Activated T-cell treated with anti-CD3 and anti-CD28 coated beads for 1 hour (primary cell): ENCODE measurements at places on chromosomes 1 and 21.

GRCh38 chr1:9907441-9907840 is 2.6 kb downstream of the CTNNBIP1 start:
- no peak for DNase-seq

GRCh38 chr21:16345757-16346156 is 616.0 kb downstream of the USP25 start:
- no peak for DNase-seq

- DNase-seq, result no peak
Measured at GRCh38 chr1:80054129-80054528, 1047.6 kb upstream of the ADGRL4 start.

GRCh38 chr1:213070406-213070805 is 19.4 kb downstream of the RPS6KC1 start:
- DNase-seq, result no peak

- DNase-seq, result no peak
Measured at GRCh38 chr1:236762410-236762809, 32.7 kb upstream of the MTR start.

DNA sequence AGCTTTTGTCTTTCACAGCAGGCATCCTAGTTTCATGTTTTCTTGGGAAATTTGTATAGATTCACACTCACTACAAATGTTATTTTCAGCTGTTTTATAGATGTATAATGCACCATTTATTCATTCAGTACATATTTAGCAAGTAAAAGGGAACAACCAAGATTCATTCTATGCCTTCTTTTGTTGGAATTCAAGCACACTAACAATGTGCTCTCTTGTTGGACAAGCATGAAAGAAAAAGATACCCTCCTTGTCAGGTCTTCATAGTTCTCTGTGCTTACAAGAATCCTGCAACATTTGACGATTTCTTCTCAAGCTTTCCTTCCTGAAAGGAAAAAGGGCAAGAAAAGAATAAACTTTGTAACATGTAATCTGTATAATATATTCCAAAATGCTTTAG is 456.0 kb downstream of the USP25 start:
- DNase-seq, result no peak

DNA sequence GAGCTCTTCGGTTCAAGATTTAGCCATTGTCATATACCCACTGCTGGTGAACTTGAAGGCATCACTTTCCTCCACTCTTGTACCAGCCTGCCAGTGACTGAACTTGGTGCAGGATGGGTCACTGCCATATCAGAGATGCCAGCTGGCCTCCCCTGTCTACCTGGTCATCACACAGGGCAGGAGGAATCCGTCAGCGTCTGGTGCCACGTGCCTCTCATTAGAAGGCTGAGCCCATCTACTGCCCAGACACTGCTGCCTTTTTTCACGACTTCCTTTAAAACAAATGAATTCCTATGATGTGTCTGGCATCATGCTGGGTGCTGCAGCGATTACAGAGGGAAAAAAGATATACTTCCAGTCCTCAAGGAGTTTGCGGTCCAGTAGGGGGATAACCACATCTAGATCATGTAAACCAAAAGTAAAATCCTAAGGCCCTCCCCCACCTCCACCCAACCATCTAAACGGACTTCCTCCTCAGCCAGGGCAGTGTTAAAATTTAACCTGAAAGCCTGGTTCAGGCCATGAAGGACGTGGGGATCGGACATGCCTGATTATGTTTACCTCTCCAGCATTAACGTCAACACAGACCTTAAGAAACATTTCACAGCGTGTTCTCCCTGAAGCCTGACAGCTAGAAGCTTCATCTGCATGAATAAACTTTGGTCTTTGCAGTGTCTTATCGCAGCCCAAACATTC is 29.2 kb upstream of the PDE9A start:
- no peak for DNase-seq

DNA sequence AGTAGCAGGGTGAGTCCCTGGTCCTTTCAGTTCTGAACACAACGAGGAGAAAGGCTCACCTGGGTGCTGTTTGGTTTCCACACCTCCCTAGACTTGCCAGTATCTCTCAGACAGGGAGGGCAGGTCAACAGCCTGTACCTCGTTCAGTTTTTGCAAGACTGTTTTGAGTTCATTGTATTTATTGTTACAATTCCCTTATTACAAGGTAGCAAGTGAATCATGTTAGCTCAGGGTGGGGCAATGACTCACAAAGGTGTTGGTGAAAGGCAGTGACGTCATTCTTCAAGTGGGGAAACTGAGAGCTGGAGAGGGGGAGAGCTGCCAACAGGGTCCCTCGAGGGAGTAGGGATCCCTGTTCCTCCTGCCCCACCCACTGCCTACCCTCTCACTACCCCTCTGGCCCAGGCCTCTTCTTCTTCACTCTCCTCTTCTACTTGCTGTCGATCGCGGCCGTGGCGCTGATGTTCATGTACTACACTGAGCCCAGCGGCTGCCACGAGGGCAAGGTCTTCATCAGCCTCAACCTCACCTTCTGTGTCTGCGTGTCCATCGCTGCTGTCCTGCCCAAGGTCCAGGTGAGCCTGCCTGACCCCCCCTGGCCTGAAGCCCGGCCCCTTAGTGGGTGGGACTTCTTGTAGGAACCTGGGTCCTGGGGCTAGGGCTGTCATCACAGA is 13.4 kb downstream of the SERINC2 start:
- no peak for DNase-seq

- no peak for DNase-seq
Measured at GRCh38 chr1:14606632-14607031, 8.1 kb downstream of the KAZN start.

DNA sequence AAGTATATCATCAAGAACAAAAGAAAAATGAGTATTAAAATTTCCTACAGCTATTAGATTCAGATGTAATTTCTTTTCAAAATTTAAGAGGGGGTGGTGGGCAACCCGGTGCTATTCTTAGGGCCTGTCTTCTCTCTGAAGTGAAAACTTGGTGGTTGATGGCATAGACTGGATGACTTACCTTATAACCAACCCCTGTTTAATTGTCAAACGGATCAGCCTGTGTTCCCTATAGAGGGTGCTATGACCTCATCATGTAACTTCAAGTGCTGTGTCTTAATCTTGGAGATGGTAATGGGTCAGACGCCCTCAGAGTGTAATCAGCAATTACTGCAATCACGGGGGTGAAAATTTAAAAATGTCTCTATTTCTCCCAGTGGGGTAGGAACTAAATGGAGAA is 176.2 kb downstream of the PCP4 start:
- DNase-seq, result no peak

GRCh38 chr21:44089001-44089911 is 17.9 kb upstream of the PWP2 start:
- DNase-seq, result peak; percentile 23

GRCh38 chr1:206887701-206888100 is 9.5 kb upstream of the IL24 start:
- no peak for DNase-seq

DNA sequence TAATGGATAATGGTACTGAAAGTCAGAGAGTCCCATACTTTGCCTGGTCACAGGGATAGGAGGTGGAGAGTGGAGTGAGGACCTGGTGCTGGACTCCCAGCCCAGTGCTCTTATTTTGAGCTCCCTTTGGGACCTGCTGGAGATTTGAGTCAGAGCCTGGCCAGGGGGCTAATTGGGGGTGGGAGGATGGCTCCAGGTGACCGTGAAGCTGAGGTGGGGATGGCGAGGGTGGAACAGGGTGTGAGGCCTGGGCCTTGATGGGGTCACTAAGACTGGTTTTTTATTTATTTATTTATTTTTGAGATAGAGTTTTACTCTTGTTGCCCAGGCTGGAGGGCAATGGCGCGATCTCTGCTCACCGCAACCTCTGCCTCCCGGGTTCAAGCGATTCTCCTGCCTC is 17.8 kb downstream of the AMPD2 start:
- DNase-seq, result no peak

GRCh38 chr1:237186675-237187074 is 144.7 kb downstream of the RYR2 start:
- no peak for DNase-seq

DNA sequence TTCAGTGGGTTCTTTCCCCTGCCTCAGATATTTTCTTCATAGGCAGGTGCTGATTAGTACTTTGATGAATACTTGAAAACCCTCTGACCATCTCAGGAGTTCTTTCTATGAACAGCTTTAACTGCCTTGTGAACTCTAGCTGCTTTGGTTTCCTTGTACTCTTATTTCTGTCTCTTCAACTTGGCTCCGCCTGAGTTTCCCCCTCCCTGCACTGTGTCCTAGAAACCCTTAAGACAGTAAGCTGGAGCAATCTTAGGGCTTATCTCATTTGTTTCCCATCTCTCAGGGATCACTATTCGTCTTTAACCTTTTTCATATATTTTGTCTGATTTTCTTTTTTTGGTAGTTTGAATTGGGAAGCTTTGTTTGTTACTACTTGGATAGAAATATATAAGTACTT is 99.1 kb downstream of the PKN2 start:
- DNase-seq, result no peak

GRCh38 chr1:23417570-23417969 is 7.0 kb downstream of the TCEA3 start:
- DNase-seq, result no peak

DNA sequence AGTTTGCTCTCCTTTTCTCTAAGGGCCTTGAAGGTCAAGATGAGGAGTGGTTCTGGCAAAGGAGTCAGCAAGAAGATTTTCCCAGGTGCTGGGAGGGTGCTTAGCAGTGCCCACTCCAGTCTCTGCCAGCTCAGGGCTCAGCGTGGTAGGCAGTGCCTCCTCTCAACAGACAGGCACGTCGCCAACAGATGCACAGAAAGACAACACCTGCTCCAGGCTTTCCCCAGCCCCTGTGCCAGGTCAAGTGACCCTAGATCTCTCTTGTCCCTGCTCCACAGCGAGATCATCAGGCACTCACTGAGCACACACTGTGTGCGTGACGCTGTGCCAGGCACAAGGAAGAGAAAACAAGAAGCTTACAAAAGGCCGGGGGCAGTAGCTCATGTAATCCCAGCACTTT is 86.0 kb downstream of the CASZ1 start:
- no peak for DNase-seq

GRCh38 chr1:51829058-51829457 is 49.5 kb downstream of the NRDC start:
- DNase-seq, result no peak

- no peak for DNase-seq
Measured at GRCh38 chr1:150596095-150596892, 16.9 kb upstream of the MCL1 start.

GRCh38 chr1:184840596-184840995 is 85.9 kb upstream of the EDEM3 start:
- DNase-seq, result no peak

DNA sequence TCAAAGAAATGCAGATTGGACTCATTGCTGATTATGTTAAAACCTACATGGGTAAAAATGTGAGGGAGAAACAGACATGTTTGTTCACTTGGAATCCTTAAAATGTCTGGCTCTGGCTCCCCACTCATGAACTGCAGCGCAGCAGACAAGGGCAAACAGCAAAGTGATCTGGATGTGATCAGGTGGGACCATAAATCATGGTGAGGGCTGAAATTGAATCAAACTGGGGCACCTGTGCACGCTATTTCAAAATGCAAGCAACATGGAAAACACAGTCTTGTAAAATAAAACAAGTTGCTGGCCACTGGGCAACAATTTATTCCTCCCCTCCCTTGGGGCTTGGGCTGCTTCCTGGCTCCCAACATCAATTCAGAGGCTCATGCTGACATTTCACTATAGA is 373.4 kb downstream of the SEC16B start:
- no peak for DNase-seq

DNA sequence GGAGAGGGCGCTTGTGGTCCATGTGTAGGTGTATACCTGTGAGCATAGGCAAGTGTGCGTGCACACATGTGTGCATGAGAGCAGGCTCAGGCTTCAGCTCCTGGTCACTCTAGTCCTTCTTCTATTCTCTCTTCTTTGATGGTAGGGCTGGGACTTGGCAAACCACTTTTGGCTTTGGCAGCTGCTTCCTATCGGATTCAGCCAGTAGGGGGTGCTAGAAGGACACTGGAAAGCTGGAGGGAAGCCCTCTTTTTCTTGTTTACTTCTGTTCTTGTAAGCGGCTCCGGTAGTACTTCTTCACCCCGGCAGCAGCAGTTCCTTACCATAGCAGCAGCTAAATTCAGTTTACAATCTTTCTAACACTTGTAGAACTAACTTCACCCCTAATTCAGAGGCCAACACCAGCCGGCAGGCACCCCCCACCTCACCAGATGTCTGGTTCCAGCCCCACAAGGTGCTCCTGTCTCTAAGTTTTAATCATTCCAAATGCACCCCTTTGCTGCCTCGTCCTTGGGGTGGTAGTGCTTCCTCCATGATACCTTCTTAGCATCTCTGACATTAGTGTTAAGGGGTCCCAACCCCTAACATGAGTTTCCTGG is 25.1 kb downstream of the NENF start:
- DNase-seq, result peak; percentile 36

DNA sequence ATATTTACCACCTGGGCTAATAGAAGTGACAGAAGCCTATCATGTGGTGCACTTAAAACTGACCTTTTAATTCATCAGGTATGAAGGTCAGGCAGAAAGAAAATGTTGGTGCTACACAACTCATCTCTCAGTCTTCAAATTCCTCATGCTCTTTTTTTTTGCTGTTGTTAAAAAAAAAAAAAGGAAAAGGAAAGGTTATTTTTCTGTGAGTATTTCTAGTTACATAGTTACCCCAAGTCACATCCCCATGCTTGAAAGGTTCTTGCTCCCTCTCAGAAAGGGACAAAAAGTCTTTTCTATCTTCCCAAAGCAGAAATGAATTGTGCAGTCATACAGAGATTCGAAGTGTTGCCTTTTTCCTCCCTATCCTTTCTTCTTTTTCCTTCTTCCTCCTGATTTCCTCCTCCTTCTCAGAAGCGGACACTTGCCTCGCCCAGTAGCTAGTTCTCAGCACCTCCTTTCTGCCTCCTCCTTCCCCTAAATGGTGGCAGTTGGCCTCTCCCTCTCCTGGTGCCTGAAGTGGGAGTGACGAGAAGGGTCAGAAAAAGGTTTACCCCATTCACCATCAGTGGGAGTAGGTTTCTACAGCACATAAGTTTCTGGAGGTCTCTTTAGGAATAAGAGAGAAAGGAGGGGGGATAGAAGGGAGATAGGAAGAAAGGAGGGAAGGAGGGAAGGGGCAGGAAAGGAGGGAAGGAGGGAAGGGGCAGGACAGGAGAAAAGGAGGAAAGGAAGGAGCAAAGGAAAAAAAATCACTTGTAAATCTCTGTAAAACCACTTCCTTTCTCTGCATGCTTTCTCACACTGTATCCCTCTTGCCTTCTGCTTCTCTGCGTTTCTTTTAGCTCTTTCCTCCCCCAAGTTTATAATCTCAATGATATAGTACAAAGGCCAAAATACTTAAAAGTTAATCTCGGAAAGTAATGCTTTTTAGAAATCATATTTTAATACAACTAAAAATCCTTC is 20.4 kb upstream of the C1orf105 start:
- no peak for DNase-seq
